ENCODE measurements at places on chromosomes 5 and 9.

DNA sequence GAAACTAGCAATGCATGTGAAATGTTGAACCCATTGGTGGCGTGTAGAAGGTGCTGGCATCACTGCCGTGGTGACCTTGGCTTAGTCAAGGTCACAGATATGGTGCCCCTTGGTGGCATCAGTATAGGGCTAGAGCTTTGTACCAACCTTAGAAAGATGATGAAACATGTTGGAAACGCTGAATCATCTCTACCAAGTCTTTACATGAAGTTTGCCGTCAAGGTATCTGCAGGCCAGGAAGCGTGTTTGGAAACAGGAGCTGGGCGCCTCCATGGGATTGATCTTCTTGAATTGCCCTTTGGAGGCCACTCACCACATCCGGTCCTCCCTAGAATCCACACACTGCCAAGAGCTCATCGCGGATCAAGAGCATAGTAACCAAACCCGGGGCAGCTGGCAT, 16.9 kb upstream of the BOD1 start:
- no peak for DNase-seq

- no peak for DNase-seq
These were observed 112.6 kb upstream of the ARRDC3 start for GRCh38 chr5:91495699-91496098.

DNA sequence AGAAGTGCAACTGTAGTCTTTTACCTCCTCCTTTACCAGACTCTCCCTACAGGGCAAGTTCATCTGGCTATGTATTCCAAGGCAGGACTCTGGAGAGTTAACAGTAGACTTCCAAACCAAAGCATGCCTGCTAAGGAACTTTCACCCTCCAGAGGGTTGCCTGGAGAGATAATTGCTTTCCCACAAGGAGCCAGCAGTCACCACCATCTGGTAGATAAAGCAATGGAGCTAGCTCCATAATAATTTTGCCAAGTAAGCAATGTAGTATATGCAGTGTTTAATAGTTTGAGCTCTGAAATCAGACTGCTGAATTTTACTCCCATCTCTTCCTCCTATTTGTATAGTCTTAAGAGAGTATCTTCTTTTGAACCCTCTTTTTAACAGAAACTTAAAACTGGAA, 566.8 kb upstream of the PTGER4 start:
- DNase-seq, result no peak

DNA sequence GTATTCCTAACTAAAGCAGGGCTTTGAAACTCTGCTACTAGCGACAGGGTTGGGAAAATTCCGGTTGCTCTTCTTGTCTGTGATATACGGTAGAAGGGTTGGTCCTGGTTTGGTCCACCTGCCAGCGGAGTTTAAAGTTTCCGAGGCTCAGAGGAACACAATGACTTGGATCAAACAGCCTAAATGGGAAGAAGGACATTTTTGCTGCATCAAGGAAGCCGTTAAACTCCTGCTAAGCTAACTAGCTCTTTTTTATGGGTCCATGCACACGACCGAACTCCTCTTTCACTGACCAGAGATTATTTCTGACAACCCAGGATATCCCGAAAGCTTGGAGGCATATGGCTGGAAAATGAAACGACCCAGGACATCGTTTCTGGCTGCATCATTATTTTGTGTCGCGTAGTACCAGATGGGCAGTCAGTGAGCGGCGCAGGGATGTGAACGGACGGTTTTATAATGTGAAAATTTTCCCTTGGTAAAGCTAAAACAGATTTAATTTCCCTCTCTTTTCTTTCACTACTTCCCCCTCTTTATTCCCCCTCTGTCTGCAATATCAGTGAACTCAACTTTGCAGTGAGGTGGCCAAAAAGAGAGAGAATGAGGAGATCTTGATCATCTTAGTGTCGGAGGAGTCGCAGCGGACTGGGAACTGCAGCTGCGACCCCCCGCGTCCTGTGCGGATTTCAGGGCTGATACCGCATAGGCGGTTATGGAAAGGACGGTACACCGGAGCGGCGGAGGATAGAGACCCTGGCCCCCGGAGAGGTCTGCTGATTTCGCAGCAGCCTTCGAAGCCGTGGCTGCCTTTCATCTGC, at the start of gene LURAP1L:
TSS of gene LURAP1L (plus strand) at position 160 of the 818 bp plus-strand sequence. CDS start 696 bp downstream, outside the sequence.
- DNase-seq, result no peak

DNA sequence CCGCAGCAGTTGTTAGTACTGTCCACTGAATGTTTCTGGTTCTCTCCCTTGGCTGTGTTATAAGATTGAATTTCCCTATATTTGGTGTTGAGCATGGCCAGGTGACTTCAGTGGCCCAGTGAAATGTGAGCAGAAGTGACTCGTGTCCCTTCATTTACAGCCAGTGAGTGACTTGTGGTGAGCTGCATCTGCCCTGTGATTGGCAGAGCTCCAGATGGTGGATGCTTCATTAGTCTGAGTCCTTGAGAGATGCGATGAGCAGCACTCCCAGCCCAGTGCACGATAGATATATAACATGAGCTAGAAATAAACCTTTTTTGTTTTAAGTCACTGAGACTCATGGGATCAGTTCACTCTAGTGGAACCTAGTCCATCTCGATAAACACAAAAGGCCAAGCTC, 19.3 kb downstream of the PCSK5 start:
- DNase-seq, result no peak

- DNase-seq, result no peak
These were observed 1.4 kb downstream of the SKP2 start for GRCh38 chr5:36153298-36153677.

DNA sequence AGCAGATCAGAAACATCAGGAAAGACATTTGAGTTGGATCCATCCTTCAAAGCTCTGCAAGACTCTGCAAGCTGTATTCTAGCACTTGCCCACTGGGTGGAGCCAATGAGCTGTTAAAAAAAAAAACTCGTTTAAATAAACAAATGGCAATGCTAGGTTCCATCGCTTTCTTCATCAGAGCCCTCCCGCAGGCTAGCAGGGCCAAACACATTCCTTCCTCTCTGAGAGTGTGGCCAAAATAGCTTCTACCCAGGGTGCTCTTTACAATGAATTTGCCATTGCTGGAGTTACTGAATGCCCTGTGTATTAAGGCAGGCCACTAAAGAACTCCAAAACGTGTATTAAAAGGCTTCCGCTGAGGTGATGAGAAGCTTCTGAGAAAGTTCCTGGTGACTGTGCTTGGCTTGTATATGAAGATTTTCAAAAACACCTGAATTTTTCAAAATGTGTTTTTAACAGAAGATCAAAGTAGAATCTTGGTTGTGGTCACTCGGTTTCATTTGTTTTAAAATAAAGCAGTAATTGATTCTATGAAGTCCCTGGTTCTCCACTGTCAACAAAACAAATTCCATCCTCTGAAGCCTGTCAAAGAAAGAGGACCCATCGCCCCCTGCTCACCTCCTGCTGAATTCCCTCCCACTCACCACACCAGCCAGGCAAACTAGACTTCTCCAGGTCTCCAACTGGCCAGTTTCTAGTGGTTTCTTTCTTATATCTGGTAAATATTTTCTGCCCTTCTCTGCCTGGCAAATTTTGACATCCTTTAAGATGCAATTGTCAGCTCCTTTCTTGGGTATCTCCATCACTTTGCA, 36.5 kb upstream of the EQTN start:
- DNase-seq, result peak; percentile 15

- no peak for DNase-seq
These were observed 60.4 kb downstream of the DAB2IP start for GRCh38 chr9:121711797-121712196.

GRCh38 chr5:110735556-110735955, 3.3 kb upstream of the SLC25A46 start:
- no peak for DNase-seq

- no peak for DNase-seq
These were observed 54.7 kb upstream of the SIMC1 start for GRCh38 chr5:176183321-176184074.

- no peak for DNase-seq
These were observed 608.7 kb downstream of the KCTD16 start for GRCh38 chr5:144779368-144779767.

DNA sequence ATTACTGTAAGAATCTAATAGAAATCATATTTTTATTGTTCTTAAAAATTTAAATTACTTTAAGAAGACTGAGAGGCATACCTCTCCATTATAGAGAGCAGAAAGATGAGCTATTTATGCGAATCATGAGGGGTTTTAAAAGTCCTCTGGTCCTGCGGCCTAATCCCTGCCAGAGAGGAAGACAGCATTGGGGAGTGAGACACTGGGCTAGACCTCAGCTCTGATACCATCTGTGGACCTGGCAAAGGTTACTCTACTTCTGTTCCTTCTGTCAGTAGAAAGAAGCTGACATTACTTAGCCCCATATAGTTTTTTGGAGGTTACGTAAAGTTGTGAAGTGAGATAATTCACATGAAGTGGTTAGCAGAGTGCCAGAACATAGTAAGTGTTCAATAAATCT, 103.6 kb downstream of the CCDC192 start:
- no peak for DNase-seq

DNA sequence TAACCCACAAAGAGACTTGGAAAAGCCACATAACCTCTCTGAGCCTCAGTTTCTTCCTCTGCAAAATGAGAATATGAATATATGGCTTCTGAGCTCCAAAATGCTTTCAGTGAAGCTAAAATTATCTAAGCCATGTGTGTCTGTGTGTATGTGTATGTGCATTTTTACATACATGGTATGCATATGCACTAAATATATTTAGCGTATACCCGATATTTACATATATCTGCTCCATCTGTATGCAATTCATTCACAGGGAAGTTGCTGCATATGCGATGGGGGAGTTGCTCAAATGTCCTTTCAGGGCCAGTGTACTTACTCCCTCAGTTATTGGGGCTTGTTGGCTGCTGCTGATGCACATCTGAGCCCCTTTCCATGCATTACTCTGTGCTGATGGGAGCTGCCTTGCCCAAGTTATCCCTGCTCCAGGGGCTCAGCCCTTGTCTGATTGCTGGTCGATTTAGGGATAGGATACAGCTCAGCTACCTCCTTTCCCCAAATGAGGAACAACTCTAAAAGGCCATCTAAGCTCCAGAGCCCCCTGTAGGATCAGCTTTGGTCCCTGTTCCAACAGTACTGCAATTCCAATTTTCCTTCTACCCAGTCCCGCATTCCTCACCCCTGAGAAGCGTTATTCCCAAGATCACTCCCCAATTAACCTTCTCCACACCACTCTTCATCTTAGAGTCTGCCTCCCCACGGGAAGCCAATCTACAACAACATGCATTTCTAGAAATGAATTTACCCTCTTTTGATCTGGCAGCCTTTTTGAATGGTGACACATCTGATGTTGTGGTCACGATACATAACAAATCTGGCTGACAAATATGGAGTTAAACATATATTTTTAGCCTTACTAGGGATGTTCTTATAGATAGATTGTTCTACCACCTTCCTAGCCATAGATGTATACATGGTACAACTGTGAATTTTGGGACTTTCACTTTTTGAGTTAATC, 15.9 kb downstream of the RHOBTB3 start:
- no peak for DNase-seq

DNA sequence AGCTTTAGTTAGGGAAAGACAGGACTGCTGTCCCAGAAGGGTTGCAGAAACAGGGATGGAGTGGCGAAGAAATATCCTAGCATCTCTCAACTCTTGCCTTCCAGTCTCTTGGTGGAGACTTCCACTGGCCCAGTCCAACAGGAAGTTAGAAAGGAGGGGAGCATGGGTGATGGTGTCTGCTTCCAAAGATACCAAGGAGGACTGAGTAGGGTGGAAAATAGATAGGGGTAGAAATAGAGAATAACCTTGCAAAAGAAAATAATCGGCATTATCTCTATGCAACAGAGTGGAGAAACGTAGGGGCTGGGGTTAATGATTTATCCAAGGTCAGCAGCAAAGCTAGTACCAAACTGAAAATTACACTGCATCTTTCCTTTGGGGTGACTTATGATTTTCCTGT, 242.3 kb downstream of the PSAT1 start:
- no peak for DNase-seq

- no peak for DNase-seq
These were observed 48.9 kb downstream of the GNAQ start for GRCh38 chr9:77982581-77983319.

- no peak for DNase-seq
These were observed 1640.3 kb upstream of the C9orf72 start for GRCh38 chr9:29213417-29214153.

DNA sequence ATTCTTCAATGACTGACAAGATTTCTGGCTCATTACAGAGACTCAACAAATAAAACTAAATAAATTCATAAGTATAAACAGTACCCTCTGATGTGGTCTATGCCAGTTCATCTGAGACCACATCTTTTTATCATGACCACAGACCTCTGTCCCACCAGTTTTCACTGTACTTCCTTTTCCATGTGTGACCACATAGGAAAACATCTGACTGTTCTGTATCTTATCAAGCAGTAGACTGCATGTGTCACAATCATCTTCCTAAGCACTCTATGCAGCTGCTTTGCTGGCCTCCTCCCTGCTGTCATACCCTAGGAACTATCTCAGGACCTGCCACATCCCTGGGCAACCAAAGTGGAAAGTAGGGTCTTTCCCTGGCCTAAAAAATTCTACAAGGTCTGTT, 205.0 kb upstream of the ZNF462 start:
- no peak for DNase-seq

GRCh38 chr9:93900971-93901861, 53.9 kb downstream of the BARX1 start:
- no peak for DNase-seq

DNA sequence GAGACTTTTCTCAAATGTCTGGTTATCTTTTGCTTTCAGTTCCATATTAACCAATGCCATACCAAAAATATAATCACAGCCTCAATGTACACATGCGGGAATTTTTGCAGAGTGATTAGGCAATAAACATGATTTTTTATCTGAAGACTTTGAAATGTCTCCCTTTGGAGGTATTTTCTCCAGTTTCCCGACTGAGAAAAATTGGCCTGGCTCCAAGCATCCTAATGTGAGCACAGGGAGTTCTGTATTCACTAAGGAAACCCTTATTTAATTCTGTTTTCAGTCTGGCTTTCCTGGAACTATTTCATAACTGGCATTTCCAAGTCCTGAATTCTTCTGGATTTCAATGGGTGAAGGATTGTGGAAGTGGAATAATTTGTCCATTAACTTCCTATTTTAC, 8.5 kb downstream of the HCN1 start:
- DNase-seq, result no peak

- DNase-seq, result no peak
These were observed 135.5 kb downstream of the SEC61B start for GRCh38 chr9:99357575-99357974.

GRCh38 chr9:105126226-105126625, 118.2 kb upstream of the SLC44A1 start:
- DNase-seq, result no peak
